Cardiac septum (tissue), 1 donor: ENCODE measurements at places on chromosomes 11 and 22.

DNA sequence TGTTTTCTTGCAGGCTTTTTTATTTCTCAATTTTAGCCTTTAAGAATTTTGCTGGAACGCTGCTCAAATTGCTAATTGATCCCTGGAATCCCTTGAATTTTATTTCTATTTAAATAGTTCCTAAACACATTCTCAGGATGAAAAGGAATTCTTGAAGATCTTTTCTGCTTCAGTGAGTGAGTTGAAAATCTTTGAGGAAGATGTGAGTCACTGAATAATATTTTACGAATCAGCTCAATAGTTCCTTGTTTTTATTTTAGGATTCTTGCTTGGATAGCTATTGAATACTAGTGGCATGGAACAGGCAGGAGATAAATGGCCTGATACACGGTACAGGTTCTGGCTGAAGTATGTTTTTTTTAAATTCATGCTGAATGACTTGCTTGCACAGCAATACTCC is 194.6 kb upstream of the CCDC90B start:
- no peak for DNase-seq

DNA sequence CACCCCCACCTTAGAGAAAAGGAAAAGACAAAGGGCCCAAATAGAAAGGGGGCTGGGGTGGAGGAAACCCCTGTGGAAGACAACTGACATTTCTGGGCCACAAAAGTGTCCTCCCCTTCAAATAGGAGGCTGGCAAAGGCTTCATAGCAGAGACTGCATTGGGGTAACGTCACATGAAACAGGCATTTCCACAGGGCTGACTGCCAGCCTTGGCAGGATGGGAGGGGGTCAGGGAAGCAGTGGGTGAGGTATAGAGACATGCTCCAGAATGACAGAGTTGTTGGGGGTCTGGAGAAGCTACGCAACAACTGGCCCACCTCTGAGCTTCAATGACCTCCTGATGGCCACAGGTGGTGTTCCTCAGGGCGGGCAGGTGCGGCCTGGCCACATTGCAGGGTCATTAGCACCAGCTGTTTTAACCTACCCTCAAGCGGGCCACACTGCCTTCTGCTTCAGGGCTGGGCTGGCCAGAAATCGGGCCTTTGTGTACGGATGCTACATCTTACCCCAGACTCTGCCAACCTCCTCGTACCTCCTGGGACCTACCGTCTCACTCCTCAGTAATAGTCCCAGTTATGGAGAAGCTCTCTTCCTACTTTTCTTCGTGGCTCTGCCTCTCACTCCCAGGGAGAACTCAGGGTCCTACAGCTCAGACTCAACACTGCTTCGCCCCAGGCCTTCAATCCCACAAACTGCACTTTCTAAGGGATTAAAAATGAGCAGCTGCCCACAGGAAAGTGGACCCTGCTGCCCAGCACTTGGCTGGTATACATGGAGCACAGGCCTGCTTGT is 160.0 kb upstream of the NCAM1 start:
- DNase-seq = no peak

GRCh38 chr22:27875951-27876350 is 43.1 kb downstream of the PITPNB start:
- DNase-seq = no peak

DNA sequence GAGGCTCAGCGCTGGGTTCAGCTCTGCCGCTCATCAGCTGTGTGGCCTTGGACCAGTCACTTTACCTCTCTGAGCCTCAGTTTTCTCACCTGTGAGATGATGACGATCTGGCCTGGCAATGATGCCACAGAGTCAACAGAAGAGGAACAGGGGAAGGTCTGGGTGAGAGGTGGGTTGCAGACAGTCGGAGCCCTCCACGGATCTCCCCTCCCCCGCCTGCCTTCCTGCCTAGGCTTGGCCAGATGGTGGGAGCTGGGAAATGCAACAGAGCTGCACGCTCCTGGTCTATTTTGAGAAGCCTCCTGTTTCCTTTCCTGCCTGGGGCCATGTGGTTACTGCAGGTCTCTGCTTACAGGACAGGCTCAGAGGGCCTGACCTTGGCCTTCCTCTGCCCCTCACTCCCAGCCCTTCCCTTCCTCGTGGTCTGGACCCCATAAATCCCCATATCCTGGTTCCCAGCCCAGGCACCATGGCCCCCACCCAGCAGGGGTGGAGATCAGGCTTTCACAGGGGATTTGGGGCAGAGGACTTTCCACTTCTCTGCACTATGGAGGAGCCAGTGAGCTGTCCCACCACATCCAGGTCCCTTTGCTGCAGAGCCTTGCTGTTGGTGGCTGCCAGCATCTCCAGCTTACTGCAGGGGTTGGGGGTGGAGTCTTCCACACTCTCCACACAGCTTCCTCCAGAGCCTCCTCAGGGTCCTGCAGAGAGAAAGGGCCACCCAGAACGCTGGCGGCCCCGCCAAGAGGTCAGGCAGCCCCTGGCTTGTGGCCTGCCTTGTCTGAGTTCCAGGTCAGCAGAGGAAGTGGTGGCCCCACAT is 46.9 kb downstream of the C11orf96 start:
- no peak for DNase-seq

GRCh38 chr11:94770563-94771120 is 2.5 kb downstream of the AMOTL1 start:
- DNase-seq = no peak

DNA sequence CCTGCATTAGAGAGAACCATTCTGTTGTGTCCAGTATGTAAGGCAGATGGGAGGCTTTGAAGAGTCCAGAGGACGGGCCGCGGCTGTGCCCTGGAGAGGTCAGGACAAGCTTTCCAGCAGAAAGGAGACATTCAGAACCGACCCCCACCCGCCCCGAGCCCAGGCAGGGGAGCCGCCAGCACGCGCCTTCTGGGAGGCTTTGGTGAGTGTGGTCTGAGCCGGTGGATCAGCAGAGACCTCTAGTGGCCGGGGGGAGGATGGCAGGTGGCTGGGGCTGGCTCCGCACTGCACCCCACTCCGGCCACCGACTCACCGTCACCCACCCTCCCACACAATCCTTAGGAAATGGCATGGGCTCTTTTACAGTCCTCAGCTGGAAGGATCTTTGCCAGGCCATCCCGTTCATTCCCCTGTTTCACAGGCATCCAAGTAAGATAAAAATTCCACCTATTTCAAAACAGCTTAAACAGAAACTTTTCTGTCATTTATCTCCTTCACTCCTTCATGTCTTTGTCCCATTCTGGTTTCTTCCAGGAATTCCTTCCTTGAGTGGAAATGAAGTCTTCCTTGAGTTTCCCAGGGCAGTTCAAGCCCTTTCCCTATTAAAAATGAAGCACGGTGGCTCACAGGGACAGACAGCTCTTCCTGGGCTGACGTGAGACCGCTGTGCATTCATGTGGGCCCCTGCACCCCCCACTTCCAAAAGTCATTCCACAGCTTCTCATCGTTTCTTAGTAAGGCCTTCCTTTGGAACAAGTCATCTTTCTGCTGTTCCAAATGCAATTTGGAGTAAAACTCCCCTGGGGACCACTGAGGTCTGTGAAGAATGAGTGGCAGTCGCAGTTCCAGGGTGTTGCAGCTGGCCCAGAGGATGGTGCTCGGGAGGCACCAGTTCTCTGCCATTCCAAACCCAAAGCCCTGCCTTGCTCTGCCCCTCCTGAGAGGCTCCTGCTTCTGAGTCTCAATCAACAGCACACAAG is 91.0 kb downstream of the FEZ1 start:
- DNase-seq = peak; percentile 88

- no peak for DNase-seq
Measured at GRCh38 chr22:35538801-35539321, 1.8 kb upstream of the RASD2 start.

DNA sequence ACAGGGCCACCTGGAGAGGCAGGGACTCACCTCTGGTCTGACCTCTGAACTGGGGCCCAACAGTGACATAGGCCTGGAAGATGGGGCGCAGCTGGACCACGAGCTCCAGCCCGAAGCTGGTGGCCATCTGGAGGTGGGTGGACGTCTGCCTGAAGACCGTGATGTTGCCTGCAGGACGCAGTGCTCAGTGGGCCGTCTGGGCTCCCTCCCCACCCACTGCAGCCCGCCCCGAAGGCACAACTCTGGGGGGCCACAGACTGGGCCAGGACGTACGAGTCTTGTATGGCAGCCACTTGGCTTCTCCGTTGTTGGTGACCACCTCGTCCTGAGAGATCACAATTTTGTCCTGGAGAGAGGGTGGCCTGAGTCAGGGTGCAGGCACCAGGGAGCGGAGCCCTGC is 7.9 kb downstream of the MUC6 start:
- DNase-seq = no peak

- DNase-seq = no peak
Measured at GRCh38 chr22:38109371-38110001, 998 bp downstream of the BAIAP2L2 start.

DNA sequence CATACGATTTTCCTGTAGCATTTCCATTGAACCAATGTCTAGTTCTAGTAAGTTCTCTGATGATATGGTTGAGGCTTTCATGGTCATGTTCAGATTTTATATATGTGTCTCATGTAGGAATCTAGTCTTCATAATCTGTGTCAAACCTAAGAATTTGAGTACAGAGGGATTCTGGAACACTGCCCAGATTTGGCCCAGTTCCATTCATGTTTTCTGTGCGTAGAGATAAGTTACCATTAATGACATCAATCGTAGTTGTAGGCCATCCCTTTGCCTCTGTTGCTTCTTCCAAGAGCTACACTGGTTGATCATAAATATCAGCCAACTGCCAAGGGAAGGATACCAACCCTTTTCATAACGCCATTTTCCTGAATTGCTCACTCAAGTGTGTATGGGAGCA is 23.3 kb downstream of the ST3GAL4 start:
- no peak for DNase-seq

DNA sequence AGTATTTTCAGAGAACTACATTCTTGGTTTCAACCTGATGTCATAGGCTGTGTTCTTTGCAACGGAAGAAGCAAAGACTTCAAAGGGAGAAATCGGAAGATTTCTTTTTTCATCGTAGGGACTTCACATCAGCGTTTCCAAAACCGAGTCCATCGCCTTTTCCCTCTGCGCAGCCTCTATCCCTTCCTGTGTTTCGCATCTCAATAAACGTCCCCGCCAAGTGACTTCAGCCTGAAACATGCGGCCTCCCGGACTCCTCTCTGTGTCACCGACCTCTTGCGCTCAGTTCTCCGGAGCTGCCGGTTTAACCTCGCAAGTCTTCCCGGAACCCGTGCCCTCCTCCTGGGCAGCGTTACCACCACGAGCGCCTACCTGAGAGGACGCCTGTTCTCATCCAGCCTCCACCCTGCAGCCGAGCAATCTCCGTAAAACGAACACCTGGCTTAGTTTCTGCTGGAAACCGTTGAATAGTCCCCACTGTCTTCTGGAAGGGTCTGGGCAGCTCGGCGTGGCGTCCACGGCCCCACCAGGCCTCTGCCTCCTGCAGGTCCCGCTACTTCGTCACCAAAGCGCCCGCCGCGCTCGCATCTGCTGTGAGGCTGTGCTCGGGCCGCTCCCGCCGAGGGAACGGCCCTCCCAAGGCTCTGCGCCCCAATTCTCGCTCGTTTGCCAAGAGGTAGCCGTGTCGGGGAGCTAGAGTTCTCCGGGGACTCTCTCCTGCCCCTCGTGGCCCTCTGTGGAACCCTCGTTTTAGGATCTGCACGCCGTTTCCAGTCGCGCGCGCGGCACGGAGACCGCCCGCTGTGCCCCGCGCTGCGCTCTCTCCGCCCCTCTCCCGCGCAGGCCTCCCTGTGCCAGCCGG is at the start of gene GLB1L3:
Gene GLB1L3, plus strand, starts transcription at position 846 of the 862 bp plus-strand sequence. CDS start 362 bp downstream, outside the sequence.
- DNase-seq = no peak

- DNase-seq = no peak
Measured at GRCh38 chr11:105000797-105001196, 22.2 kb downstream of the CASP5 start.

DNA sequence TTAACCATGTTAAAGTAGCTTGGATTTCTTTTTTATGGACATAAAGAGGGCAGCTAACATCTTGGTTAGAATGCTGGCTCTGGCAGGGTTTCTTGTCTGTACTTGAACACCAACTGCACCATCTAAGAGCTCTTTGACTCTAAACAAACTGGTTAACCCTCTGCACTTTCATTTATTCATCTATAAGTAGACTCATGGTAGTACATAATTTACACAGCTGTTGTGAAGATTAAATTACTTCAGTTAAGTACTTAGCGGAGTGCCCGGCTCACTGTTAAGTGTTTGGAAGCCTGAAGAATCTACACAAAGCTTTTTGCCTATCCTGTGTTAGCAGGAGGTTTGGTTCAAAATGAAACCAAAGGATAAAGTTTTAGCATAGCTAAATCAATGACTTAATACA is 846.2 kb upstream of the API5 start:
- no peak for DNase-seq

GRCh38 chr11:44916331-44916730 is 34.4 kb downstream of the TP53I11 start:
- DNase-seq = no peak

DNA sequence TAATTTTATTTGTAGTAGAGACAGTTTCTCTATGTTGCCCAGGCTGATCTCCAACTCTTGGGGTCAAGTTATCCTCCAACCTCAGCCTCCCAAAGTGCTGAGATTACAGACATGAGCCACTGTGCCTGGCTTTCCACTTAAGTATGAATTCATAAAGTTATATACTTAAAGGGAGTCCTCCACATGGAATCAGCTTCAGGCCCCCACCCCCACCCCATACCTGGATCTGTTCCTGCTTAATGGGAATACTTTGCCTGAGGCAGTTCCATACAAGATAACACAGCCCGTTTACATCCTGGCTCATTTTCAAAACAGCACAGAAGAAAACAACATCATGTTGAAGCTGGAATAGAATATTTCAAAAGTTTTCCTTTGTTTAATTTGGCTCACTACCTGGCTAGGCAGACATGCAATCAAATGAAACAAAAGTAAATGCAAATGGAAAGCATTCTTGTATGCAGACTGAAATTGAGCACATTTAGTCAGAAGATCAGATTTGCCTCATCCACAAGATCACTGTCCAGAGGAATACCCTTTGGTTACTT is 82.4 kb downstream of the FAT3 start:
- no peak for DNase-seq

- DNase-seq = no peak
Measured at GRCh38 chr11:47366020-47366490, 12.3 kb downstream of the SPI1 start.

DNA sequence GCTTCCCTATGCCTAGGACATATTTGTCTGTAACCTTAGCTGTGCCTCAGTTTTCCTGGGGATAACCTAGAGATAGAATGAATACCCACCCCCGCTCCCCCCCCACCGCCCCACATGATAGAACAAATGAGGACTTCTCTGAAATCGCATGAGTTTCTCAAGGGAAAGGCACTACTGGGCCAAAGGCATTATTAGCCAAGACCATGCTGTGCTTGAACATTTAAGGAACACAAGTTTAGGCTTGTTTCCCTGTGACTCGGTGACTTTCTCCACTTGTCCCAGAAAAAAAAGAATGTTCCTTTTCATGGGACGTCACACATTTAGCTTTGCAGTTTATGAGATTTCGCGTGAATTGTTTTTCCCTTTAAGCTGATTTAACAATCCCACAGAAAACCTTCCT is 51.4 kb upstream of the CRTAM start:
- no peak for DNase-seq

- DNase-seq = no peak
Measured at GRCh38 chr22:48605856-48606481, 1221.7 kb downstream of the BRD1 start.

DNA sequence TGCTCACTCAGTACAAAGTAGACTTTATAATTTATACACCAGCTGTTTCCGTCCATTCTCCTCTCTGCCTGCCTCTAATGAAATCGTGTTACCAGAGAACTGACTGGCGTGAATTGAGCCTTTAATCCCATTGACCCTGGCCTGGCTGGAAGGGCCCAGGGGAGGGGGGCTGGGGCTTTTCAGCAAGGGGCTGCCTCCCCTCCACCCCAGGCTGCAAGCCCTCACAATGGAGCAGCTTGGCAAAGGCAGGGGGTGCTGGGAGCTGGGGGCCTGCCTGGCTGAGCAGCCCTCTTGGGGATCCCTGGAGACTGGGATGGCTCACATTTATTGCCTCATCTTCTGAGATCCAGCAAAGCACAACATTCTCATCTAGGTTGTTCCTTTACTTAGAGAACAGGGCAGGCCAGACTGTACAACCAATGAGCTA is 25.8 kb upstream of the LMO1 start:
- no peak for DNase-seq
